ENCODE measurements at places on chromosomes 13 and 19.

DNA sequence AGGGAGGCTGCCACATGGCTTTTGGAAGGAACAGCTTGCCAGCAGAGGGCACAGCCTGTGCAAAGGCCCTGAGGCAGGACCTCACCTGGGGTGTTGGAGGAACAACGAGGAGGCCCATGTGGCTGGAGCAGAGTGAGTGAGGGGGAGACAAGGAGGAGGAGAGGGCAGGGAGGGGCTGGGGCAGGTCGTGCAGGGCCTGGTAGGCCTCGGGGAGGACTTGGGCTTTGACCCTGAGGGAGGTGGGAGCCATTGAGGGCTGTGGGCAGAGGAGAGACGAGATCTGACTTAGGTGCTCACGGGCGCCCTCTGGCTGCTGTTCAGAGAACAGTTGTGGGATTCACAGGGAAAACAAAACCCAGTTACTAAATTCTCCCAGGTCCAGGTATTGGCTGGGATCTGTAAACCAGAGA lies 25.2 kb downstream of the ZNRF4 start:
- no peak for DNase-seq

GRCh38 chr19:48685583-48685982 lies 10.2 kb upstream of the FUT2 start:
- no peak for DNase-seq

DNA sequence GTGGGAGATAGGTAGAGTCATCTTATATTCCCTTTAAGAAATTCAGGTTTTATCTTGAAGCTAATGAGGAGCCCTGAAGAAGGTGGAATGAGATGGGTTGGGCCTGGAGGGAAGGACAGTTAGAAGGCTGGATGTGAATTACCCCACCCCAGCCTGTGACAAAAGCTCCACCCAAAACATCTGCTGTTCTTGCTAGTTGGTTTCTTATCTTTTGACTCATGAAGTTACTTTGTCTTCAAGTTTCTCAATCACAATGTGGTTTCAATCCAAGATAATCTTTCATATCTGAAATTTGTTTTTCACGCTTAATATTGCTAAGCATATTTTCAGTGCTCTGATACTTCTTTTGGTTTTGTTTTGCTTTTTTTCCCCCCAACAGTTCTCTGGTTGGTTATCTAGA lies 38.3 kb upstream of the HMGB1 start:
- no peak for DNase-seq

DNA sequence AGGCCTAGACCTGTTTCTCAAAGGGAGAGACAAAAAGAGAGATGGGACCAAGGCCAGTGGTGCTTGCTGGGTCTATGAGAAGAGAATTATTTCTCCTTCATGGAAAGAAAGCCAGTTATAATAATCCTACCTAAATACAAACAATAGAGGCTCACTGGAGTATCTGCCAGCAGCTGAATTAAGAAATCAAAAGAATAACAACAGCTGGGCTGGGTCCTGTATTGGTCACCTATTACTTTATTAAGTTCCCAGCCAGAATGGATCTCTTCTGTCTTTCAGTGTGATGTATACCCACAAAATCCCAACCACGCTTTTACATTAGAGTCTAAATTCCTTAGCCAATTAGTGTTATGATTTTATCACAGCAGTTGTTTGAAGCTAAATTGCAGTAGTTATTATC lies 297.8 kb upstream of the DACH1 start:
- no peak for DNase-seq

GRCh38 chr13:90726375-90726774 lies 621.1 kb upstream of the MIR17HG start:
- no peak for DNase-seq

- DNase-seq: no peak
Measured at GRCh38 chr13:108755083-108755482, 125.7 kb downstream of the MYO16 start.

GRCh38 chr13:28094306-28094705 lies 6.1 kb downstream of the FLT3 start:
- no peak for DNase-seq

DNA sequence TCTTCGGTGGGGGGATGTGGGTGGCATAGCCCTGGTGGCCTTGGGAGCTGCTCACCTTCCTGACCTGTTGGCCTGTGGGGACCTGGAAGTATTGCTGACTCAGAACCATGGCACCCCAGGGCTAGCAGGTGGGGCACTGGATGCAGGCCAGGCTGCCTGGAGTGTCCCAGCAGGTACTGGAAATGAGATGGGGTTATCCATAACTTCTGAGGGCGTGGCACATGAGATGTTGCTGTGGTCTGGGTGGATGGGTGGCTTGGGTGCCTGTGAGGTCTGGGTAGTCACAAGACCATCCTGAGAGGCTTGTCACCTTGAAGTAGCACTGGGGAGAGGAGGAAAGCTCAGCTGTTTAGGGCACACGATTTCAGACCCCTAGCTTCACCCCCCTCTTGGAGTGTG lies 636 bp upstream of the RNF225 start:
- peak; percentile 54 for DNase-seq

- no peak for DNase-seq
Measured at GRCh38 chr19:49672131-49672919, 4.7 kb upstream of the PRMT1 start.

- no peak for DNase-seq
Measured at GRCh38 chr13:100790405-100790804, 115.8 kb upstream of the TMTC4 start.

DNA sequence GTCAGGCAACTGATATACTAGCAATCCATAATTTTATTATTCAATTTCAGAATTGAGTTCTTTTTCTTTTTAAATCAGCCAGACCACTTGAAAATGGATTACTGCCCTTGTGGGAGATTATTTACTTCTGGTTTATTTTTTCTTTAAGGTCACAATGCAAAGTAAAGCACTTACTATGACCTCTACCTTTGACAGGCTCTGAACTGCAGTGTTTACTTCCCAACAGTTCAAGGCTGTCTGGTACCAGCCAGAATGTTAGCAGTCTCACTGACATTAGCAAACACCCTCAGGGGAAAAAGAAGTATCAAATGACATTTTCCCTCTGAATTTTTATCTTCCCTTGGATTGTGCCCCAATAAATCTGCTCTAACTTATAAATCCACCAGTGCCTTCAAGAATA lies 57.5 kb downstream of the RAP2A start:
- no peak for DNase-seq

- DNase-seq: peak; percentile 48
Measured at GRCh38 chr13:103236213-103236612, 170.0 kb upstream of the SLC10A2 start.

DNA sequence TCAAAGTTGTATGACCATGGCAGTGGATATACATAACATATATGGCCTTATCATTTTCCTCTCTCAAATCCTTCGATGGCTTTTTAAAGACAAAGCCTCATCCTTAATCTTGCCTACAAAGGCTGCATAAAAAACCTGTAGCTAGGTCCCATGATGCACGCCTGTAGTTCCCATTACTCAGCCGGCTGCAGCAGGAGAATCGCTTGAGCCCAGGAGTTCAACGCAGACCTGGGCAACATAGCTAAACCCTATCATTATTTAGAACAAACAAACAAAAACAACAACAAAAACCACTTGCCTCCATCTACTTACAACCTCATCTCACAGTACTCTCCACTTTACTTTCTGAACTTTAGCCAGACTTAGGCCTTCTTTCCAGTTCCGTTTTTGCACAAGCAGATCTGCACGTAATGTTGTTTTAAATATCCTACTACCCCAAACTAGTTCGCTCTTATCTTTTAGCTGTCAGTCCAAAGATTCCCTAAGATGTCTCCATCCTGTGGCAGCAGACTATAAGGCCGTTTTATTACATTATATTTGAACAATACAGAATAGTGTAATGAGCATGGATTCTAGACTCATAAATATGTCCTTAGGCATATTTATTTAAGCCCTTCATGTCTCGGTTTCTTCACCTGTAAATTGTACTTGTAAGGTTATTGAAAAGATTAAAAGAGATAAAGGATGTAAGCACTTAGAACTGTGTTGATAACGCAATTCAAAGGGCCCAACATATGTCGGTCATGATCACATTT lies 969 bp upstream of the POMP start:
- DNase-seq: no peak

DNA sequence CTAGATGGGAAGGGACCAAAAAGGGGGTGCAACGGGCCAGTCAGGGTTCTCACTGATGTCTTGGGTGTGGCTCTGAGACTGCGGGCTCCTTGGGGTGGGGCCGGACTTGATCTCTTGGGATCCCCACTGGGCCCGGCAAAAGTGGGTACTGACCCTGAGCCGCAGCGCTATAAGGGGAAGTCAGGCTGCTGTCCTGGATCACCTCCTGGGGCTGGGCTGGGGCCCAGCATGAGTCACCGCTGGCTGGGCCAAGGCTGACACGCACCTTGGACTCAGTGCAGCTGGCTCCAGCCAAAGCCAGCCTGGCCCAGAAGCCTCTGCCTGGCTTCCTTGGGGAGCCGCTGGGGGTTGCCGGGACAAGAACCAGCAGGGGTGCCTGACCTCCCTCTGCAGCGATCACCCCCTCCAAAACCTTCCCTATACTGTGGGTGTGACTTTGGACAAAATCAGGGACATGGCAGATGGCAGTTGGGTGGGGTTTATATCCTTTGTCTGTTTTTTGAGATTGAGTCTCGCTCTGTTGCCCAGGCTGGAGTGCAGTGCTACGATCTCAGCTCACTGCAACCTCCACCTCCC lies 617 bp upstream of the IQCN start:
- peak; percentile 58 for DNase-seq

- peak; percentile 6 for DNase-seq
Measured at GRCh38 chr19:23771761-23772674, 13.3 kb upstream of the ZNF681 start.

DNA sequence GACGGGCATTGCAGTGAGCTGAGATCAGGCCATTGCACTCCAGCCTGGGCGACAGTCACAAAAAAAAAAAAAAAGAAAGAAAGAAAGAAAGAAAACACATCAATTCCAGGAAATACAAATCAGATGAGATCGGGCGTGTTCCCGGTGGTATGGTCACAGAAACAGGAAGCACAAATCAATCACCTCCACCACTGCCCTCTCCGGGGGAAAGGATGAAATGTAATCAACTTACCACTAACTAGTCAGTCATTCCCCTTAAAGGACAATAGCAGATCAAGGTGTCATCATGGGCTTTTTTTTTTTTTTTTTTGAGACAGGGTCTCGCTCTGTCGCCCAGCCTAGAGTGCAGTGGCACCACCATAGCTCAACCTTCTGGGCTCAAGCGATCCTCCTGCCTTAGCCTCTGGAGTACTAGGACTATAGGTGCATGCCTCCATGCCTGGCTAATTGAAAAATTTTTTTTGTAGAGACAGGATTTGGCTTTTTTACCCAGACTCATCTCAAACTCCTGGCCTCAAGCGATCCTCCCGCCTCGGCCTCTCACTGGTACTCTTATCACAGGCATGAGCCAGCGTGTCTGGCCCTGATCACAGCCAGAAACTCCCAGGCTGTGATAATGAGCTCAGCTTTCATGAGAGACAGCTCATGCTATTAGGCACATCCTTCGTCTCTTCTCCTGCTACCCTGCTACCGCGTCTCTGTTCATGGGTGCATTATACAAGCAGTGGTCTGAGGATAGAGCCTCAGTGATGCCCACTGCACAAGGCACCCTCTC lies 6.8 kb upstream of the DPRX start:
- DNase-seq: peak; percentile 4

DNA sequence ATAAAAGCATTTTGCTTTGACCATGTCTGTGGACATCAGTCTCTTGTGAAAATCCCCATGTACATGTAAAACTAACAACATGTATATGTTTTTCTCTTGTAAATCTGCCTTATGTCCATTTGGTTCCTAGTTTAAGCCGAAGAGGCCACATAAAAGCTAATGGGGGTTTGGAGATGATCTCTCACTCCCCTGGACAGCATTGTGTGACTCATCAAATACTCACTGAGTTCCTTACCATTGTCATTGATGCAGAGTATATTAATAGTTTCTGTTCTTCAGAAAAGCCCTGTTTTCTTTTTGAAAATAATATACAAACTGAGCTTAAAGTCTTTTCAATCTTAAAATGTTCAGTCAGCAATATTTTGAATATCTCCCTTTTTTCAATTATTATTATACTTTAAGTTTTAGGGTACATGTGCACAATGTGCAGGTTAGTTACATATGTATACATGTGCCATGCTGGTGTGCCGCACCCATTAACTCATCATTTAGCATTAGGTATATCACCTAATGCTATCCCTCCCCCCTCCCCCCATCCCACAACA lies 536.7 kb upstream of the HTR2A start:
- DNase-seq: no peak

DNA sequence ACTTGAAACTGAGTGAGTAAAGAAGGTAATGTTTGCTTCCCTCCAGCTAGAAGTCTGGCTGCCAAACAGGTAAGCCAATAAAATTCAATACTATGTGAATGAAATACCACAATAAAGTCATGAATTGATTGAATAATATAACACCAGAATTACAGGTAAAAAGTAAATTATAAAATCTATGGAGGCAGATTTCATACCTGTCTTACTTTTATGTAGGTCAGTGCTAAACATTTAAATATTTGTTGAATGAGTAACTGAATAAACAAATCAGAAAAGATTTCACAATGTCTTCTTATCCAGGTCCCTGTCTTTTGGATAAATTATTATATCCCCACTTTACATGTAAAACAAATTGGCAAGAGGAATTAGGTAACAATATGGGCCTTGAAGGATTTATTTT lies 62.7 kb downstream of the MICU2 start:
- DNase-seq: no peak

- no peak for DNase-seq
Measured at GRCh38 chr19:46042252-46042883, 1.6 kb upstream of the IGFL4 start.

DNA sequence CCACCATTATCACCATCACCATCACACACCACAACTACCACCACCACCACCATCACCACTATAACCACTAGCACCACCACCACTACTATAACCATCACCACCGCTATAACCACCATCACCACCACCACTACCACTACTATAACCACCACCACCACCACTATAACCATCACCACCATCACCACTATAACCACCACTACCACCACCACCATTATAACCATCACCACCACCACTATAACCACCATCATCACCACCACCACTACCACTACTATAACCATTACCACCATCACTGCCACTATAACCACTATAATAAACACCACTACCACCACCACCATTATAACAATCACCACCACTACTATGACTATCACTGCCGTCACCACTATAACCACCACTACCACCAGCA lies 173.2 kb downstream of the DCLK1 start:
- DNase-seq: no peak

DNA sequence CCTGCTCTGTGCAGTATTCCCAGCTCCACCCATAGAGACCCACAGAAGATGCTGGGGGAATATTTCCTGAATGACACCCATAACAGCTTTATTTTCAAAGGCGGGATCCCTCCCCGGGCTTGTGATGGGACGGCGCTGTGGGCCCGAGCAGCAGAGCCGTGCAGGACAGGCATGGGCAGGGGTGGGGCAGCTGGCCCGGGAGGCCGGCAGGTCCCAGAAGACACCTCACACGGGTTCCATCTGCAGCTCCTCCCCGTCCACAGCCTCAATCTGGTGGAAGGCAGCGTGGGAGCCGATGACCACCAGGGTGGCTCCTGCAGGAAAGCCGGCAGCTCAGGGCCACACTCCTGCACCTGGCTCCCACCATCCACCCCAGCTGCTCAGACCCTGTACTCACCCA lies 2.5 kb downstream of the RABAC1 start:
- no peak for DNase-seq

GRCh38 chr13:50450279-50450678 lies 393.2 kb downstream of the DLEU7 start:
- no peak for DNase-seq
